Pancreas (tissue), 10 donors: ENCODE measurements at places on chromosomes 6 and 20. TPM values are rescaled to one million over a fixed set of nuclear protein-coding genes. Genes with fewer than 3 reads are reported as not detected.

GRCh38 chr6:20302168-20302567, 89.9 kb upstream of the MBOAT1 start:
- DNase-seq = no peak

SLC17A4 gene
- 19.6 TPM for total RNA-seq

- peak; percentile 20 for DNase-seq
Observed at GRCh38 chr6:87700397-87701343, 1.4 kb downstream of the AKIRIN2 start.

GRCh38 chr20:7967199-7967844, 27.1 kb upstream of the HAO1 start:
- no peak for DNase-seq

- DNase-seq = no peak
Observed at GRCh38 chr6:75752365-75752764, 3.3 kb downstream of the MYO6 start.

RCAN2 gene
- total RNA-seq = 1.8 TPM

DNA sequence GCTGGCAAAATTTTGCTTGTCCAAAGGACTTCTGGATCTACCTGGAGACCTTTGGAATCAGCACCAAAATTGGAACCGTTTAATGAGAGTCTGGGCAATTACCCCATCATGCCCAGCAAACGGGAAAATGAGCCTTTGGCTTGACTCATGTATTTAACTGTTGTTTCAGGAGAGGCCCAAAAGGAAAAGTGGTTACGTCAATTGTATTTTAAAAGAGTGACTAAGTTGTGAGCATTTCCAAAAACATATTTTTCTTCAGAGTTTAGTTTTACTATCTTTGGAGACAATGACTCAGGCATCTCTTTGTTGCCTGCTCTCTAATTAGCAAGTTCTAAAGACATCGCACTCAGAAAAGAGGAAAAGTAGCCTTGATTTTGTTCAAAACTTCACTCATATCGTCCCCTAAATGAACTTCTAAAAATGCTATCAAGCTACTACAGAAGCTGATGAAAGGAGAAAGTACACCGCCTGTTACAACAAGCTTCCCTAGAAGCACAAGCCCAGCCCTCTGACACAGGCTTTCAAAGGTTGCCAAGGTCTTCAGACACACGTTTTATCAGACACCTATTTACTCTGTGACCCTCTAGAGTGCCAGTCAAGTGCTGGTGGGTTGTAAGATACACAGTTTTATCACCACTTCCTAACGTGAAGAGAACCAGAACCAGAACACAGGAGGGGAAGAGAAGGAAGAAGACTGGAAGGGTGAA, 146.2 kb downstream of the TBX18 start:
- DNase-seq = no peak

GRCh38 chr20:10239954-10240353, 21.3 kb downstream of the SNAP25 start:
- DNase-seq = peak; percentile 40

NKX2-4 gene
- not detected for total RNA-seq

SNX21 gene
- total RNA-seq = 7.1 TPM

GRCh38 chr20:4957939-4958362, 43.4 kb downstream of the SLC23A2 start:
- DNase-seq = no peak

- DNase-seq = no peak
Observed at GRCh38 chr6:125987026-125987617, 782 bp downstream of the TRMT11 start.

DNA sequence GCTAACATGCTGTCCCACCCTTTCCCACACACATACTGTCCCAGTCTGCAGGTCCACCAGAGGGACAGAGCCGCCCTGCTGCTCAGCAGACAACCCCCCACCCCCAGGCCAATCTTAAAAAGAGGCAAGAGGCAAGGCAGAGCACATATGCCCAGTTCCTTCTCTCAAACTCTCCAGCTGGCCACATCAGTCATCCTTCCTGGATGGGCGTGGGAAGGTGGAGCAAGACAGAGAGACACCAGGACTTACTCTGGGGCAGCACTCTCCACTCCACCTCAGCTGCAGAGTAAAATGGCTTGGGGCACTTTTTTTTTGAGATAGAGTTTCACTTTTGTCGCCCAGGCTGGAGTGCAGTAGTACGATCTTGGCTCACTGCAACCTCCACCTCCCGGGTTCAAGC, 10.8 kb downstream of the MOCS3 start:
- no peak for DNase-seq

DNA sequence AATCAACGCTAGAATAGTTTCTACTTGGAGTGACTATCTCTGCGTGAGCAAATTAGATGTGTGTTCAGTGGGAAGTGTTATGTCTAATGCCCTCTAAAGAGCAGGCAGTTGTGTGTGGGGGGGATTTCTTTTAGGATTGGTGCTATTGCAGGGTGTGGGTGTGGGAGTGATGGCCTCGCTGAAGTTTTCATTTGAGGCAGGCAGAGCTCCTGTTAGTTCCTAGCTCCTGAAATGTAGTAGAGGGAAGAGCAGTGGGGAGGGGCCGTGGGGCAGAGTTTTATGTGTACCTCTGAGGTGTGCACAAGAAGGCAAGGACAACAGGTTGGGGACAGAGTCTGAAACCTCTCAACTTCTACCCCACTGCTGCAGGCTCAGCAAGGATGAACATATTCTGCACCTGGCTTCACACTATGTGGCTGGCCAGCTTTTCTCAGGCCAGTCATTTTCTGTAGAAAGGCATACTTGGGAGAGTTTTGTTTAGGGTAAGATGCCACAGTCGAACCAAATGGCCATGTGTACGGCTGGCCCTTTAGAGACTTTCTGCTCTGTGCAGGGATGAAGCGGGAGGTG, 229.2 kb upstream of the SUPT3H start:
- DNase-seq = no peak

GRCh38 chr20:38673725-38674091, 50.6 kb upstream of the SLC32A1 start:
- peak; percentile 37 for DNase-seq

UNC93A gene
- total RNA-seq = not detected

GRCh38 chr6:30802731-30803130, 58.4 kb upstream of the IER3 start:
- DNase-seq = no peak

DNA sequence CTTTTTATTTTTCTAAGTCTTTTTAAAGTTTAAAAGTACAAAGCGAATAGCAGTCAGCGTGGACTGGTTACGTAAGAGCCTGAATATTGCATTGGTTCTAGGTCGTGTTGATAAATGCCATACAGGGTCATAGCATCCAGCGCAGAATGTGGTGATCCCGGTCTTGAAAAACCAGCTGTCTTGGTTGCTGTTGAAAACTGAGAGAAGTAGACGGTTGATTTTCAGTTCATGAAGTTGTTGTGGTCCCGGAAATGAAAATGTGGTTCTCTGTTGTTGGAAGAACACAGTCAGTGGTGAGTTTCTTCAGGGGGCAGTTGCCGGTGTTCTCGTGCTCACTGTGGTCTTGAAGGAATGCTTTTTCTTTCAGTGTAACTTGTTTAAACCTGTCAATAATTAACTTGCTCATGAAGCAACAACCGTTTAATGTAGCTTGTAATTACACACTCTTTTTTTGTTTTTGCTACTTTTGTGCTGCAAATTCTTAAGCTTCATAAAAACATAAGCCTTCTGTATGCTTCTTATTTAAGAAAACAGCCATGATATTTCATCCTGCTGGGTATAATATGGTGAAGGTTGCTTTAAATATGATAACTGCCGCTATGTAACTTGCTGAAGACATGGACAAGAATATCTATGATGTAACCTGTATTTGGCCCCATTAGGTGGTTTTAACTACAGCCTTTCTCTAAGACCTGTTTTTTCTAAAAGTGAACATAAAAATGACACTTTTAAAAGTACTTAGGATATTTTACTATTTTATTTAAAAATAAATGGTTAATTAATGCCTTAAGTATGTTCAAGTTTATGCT, 64.8 kb upstream of the KIF25 start:
- DNase-seq = no peak

GRCh38 chr20:24952376-24953208, 3.5 kb downstream of the CST7 start:
- DNase-seq = no peak

BTN3A1 gene
- total RNA-seq = 6.7 TPM

STX11 gene
- 1.1 TPM for total RNA-seq

GRCh38 chr20:48583171-48583570, 244.6 kb downstream of the PREX1 start:
- no peak for DNase-seq

NFATC2 gene
- 4.5 TPM for total RNA-seq

GRCh38 chr20:33004141-33004751, at the start of gene SUN5:
Gene SUN5, minus strand, starts transcription at chr20:33004433. Its CDS starts 93 bp downstream, at chr20:33004340.
- DNase-seq = no peak

DNA sequence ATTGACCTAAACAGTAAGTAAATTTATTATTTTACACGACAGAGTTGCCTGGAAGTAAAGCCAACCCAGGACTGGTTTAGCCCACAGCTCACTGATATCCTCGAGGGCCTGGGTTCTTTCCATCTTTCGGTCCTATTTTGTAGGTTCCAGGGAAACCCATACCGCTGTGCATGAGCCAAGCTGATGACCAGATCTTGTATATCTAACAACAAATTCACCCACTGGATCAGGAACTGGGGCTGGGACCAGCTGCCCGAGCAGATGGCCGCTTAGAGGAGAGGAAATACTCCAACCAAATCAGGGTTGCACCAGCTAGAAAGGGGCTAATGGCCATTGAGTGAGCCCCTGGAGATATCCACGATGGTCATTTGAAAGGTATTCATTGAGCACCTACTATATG, 139.2 kb downstream of the BACH2 start:
- no peak for DNase-seq

IL20RA gene
- total RNA-seq = 5.5 TPM

GRCh38 chr20:8265588-8265987, 133.5 kb downstream of the PLCB1 start:
- DNase-seq = no peak

DNA sequence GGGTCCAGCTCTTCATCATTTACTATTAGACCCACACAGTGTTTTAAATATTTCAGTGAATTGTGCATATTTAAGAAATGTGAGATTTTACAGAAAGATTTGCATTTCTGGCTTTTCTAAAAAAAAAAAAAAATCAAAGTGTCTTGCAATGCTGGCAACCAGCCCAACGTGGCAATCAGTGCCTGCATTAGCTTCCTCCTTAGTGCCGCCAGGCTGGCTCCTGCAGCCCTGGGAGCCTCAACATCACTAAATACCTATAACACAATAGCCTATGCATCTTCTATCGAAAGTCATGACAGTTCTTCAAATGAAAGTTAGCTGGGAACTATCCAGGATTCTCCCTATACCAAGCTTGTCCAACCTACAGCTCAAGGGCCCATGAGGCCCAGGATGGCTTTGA, 9.4 kb upstream of the CD93 start:
- no peak for DNase-seq

DNA sequence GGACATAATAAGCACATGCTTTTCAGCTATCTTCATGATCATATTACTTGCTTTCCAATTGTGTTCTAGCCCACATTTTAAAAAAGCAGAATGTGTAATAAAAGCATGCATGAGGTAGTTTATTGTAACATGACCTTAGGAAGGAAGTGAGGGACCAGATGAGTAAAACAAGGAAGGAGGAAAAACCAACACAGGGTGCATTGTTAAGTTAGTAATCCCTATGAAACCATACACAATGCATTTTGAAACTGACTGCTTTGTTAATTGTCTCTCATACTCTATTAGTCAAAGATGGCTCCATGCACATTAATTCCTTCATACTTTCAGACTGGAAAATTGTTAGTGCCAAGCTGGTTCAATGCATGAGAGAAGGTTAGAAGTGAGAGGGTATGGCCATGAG, 37.7 kb upstream of the CENPW start:
- no peak for DNase-seq

DNA sequence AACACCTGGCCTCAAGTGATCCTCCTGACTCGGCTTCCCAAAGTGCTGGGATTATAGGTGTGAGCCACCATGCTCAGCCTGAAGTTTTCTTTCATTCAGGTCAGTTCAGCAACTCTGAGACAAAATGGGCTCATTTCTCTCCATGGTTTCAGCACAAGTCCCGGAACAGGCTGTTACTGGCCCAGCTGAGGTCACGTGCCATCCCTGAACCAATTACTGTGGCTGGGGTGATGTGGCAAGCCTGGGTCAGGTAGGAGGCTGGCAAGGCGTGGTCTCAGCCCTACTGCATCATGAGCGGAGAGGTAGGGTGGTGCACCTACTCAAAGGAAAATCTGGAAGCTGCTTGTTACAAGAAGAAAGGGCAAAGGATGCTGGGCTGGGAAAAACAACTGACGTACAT, 326.4 kb downstream of the KIF16B start:
- no peak for DNase-seq

- DNase-seq = no peak
Observed at GRCh38 chr6:151179321-151179720, 60.4 kb upstream of the AKAP12 start.

GRCh38 chr6:125245523-125246264, 56.1 kb downstream of the HDDC2 start:
- DNase-seq = no peak

- DNase-seq = no peak
Observed at GRCh38 chr20:38218566-38218885, 42.0 kb downstream of the KIAA1755 start.

DNA sequence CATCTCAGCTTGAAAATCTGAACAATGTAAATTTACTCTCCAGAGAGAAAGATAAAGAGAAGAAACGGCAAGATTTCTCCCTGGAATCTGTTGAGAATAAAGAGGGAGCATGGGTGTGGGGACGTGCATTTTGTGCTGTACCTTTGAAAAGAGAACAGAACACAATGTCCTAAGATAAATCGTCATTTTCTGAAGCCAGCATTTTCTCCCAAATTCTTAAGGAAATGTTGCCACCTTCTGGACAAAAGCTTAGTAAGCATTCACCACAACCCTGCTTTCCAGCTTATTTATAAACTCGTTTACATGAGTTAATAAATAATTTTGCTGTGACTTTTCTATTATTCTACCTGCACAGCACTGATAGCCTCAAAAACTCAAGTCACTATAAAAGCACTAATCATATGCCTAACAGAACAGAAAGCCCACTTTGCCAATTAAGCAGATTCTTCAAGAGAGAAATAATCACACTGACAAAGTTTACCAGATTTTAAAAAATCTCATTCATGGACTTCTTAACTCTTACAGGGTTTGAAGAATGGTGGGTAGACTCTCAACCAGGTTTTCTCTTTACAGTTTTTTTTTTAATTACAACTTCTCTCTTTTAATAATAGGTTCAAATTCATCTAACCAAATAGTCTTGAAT, 155.8 kb downstream of the MBOAT1 start:
- DNase-seq = peak; percentile 25

WFDC2 gene
- 13.3 TPM for total RNA-seq

GRCh38 chr20:38424401-38424800, 10.7 kb downstream of the SNHG17 start:
- no peak for DNase-seq

- DNase-seq = no peak
Observed at GRCh38 chr20:59123678-59124255, 39.9 kb upstream of the ZNF831 start.

- no peak for DNase-seq
Observed at GRCh38 chr6:161732594-161732993, 458.7 kb upstream of the AGPAT4 start.

SRMS gene
- not detected for total RNA-seq

GRCh38 chr6:34350137-34350933, 42.1 kb downstream of the NUDT3 start:
- no peak for DNase-seq
